ENCODE measurements at places on chromosomes 7 and 10.

DNA sequence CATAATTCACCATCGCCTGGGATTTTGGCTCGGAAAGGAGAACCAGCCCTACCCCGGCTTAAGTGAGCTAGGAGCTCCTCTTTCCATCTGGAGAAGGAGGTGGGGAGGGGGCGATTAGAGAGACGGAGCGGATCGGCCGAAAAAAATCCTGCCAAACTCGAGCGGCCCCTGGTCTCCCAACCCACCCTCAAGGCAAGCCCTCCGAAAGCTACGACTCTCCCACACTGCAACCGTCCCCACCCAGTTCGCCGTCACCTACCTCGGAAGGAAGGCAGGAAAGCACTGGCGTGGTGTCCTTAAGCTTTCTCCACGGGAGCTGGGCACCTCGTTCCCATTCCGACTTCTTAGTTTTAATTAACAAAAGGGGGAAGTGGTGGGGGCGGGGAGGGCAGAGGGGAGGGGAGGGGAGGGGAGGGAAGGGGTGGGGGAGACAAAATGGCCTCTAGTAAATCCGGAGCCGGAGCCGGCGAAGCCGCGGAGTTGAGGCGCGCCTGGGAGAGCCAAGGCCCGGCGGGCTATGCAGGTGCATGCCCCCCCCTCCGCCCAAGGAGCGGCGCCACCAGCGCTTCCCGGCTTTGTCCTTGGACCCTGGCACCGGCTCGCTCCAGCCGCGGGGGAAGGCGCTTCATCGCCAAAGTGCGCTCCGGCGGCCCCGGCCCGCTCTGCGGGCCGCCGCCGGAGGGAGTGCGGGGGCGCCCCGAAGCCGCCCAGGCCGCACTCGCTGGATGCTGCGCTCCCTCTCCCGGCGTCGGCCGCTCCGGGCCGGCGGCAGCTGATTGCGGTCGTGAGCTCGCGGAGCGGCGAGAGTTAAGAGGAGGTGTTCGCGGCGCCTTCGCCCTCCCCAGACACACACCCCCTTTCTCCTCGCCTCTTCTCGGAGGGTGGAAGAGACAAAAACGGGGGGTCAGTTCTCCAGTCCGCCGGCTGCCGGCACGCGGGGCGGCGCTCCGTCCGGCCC lies at the start of gene LRRC4:
TSS of gene LRRC4 (minus strand) at position 784 of the 958 bp plus-strand sequence. CDS start 797 bp downstream, outside the sequence.
- DNase-seq: no peak

GRCh38 chr7:22723181-22723601 lies 3.8 kb upstream of the IL6 start:
- no peak for DNase-seq

GRCh38 chr10:100807241-100807951 lies 62.0 kb downstream of the PAX2 start:
- no peak for DNase-seq

- DNase-seq: no peak
These were observed 56.8 kb downstream of the SDHAF3 start for GRCh38 chr7:97174303-97174702.

- no peak for DNase-seq
These were observed 180.0 kb upstream of the BMPER start for GRCh38 chr7:33725111-33726025.

GRCh38 chr7:47195641-47196040 lies 386.3 kb downstream of the TNS3 start:
- peak; percentile 30 for DNase-seq

GRCh38 chr10:120970595-120971529 lies 119.7 kb downstream of the WDR11 start:
- no peak for DNase-seq

GRCh38 chr10:78349165-78349516 lies 315.5 kb downstream of the RPS24 start:
- DNase-seq: no peak

DNA sequence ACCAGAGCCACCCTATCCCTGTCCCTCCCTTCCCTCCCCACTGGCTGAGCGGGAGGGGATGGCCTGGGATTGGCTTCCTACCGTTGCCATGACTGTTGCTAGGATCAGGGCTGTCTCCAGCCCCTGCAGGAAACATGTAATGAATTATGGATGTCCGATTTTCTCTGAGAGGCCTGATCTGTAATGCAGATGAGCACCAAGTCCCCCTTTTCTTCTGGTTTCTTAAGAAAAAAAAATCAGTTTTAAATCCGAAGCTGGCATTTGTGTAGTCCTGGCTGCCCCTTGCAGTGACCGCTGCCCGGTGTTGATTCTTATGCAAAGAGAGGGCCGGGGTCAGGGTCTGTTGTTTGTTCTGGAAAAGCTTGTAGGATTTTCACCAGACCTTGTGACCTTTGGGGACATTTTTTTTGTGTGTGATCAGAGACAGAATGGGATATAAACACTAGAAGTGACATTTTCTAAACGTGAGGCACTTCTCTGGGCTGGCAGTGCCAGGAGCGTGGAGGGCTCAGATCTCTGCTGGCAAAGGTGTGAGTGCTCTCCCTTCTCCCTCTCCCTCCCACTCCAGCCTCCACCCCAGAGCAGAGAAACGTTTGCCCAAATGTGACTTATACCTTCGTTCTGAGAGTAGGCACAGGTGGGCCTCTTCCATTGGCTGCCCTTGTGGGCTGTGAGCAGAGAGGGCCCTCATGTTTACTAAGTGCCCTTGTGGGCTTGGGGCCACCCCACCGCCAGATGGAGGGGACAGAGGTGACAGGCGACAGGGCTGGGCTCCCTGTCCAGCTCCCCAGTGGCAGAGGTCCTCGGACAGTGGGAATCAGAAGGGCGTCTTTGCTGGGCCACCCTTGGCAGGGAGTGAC lies 127.5 kb downstream of the DNAJB6 start:
- no peak for DNase-seq

DNA sequence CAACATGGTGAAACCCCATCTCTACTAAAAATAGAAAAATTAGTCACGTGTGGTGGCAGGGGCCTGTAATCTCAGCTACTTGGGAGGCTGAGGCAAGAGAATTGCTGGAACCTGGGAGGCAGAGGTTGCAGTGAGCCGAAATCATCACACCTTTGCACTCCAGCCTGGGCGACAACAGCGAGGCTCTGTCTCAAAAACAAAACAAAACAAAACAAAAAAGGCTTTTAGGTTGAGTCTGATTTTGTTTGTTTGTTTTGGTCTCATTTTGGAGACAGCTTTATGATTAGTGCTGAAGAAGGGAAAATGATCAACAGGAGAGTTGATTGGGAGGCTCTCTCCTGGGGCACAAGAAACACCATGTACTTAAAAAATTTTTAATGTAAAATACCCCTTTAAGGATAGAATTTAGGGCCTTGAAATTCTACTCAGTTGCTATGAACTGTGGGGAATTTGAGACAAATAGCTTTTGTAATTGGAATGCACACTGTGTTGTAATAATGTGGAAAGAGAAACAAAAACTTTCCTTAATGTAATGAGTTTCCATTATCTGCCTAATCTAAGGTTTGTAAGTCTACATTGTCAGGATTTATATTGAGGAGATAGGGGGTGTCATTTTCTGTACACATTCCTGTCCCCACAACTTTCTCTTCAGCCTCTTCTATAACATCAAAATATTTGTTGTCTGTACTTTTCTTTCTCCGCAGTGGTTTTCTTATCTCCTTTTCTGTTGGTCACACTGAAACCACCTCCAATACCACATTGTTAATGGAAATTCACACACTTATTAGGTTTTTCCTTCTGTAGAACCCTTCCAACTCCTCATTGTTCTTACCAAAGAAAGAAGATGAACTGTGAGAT lies 41.3 kb downstream of the ARID5B start:
- DNase-seq: no peak

- no peak for DNase-seq
These were observed 2.9 kb upstream of the BTRC start for GRCh38 chr10:101351017-101351416.

GRCh38 chr10:104980368-104980767 lies 339.3 kb downstream of the SORCS3 start:
- DNase-seq: no peak

DNA sequence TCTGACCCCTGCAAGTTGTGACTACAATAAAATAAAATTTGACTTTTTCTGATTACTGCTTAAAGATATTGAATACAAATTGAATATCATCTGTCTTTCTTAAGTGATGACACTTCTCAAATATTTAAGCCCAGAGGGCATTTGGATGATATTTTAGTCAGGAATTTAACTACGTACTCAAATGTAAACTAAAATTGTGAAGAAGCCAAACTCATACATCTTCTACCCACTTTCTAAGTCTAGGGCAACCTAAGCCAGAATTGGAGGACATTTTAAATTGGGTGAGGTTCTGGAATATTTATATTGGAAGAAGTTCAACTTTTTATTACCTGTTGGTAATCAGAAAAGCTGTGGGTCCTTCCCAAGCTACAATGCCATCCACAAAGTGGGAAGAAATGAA lies 149.1 kb upstream of the WDR11 start:
- no peak for DNase-seq

- DNase-seq: no peak
These were observed 232.0 kb upstream of the CELF2 start for GRCh38 chr10:10785627-10786026.

DNA sequence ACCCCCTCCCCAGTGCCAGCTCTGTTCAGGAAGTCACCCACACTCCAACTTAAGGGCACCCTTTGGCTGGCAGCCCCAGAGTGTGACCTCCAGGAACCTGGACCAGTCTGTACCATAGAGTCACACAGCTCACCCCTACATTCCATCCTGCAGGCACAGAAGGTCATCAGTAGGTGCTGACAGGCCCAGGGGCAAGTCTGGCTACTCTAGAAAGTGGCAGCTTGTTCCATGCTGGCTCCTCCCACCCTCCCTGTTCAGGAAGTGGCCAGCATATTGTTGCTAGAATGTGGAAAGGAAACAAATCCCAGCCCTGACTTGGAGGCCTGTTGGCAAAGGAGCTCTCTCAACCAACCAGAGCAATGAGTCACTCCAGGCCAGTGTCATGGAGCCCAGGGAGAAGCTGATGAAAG lies 3.2 kb upstream of the NCOA4 start:
- no peak for DNase-seq

DNA sequence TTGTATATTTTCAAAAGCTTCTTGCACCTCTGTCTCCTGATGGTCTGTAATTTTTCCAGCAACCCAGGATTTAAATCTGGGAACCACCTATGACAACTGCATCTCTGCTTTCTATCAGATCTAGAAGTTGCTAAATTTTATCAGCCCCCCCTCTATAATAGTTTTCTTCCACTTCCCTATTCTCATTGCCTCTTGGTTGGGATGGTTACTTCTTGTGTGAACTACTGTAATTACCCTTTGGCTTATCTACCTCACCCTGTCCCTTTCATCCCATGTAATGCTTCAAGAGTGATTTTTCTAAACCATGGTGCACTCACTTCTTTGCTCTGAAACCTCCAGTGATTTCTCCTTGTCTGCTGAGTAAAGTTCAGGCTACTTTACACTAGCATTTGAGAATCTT lies 92.3 kb downstream of the BMPR1A start:
- no peak for DNase-seq

- no peak for DNase-seq
These were observed 563.8 kb upstream of the IGFBP3 start for GRCh38 chr7:46484906-46485305.

GRCh38 chr10:20552382-20552781 lies 344.7 kb downstream of the NEBL start:
- DNase-seq: no peak

DNA sequence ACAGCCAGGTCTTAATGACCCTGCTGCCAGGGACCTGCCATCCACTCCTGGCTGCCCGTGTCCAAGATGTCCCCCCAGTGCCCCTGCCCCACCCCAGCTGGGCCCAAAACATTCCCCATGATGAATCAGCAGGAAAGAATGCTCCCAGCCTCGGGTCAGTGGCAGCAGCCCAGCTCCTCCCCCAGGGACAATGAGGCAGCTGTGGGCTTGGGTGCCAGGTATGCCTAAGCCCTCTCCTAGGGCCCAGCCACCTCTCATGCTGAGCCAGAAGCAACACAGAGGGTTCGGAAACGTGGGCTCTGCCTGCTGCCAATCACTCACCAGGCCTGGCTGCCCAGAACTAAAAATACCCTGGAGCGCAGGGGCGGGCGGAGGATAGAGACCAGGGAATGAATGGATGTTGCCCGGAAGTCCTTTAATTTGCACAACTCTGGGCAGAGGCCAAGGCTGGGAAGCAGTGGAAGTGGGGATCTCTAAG lies 1.5 kb upstream of the LOXL4 start:
- DNase-seq: no peak

- no peak for DNase-seq
These were observed 28.5 kb upstream of the ASCC1 start for GRCh38 chr10:72244573-72245038.

DNA sequence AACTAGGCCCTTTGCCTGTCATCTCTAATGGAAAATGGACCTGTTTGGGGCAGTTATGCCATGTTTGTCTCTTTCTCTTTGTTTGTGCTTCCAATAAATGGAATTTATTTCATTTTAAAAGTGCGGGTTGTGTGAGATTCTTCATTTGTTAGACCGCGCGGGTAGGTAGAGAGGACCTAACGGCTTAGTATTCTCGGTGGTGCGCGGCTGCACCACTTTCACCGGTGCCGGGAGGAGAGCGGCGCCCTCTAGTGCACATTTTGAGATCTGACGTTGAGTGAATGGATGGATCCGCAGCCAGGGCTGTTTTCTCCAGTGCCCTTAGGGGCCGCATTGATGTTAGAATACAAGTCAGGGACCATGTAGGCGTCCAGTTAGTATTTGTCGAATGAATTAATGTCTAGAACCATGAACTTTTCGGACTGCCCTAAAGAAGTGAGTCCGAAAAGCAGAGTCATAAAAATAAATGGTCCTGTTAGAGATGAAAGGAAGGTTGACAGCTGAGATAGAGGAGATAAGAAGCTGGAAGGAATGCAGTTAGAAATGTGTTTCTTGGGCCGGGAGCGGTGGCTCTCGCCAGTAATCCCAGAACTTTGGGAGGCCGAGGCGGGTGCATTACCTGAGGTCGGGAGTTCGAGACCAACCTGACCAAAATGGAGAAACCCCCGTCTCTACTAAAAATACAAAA lies 29.3 kb upstream of the GIMAP8 start:
- peak; percentile 88 for DNase-seq

DNA sequence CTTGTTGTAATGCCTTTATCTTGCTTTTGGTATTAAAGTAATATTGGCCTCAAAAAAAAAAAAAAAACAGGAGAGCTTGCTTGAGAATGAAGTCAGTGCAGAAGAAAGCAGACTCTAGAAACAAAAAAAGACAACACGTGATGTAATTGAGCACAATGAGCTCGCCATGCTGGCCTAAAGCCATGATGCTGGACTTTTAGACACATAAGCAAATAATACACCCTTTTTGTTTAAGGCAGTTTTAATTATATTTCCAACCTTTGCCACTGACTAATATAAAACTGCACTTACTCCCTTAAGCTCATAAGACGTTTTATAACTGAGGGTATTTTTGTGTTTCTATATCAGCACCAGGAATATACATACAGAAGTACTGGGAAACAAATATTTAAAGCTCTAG lies 798.3 kb downstream of the KCNMA1 start:
- DNase-seq: no peak

DNA sequence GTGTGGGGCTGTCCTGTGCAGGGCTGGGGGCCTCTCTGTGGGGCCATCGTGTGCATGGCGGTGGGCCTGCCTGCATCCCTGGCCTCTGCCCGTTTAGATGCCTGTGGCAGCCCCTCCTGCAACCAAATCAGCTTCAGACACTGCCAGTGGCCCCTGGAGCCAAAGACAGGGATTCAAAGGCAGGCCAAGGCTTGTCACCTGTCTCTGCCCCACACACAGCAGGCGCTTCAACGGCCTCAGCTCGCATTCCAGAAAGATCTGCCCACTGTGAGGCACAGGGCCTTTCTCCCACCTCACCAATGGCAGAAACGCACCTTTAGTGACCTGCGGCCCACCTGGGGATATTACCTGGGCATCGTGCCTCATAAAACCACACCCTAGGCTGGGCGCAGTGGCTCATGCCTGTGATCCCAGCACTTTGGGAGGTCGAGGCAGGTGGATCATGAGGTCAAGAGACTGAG lies 46.0 kb downstream of the INSIG1 start:
- no peak for DNase-seq

- no peak for DNase-seq
These were observed 79.2 kb downstream of the CCDC3 start for GRCh38 chr10:12922117-12922900.
